Osteocyte (in vitro differentiated cells): ENCODE measurements at places on chromosomes 7 and 10. TPM values are rescaled to one million over a fixed set of nuclear protein-coding genes. Genes with fewer than 3 reads are reported as not detected.

GRCh38 chr7:3431306-3431705 lies 130.3 kb downstream of the SDK1 start:
- peaks cover 46% of the 10 kb centered on the region for H3K4me1 ChIP-seq
- no peak overlapping the region for H3K4me3 ChIP-seq
- no peak overlapping the region for H3K27ac ChIP-seq
- no peaks in the 10 kb centered on the region for H3K36me3 ChIP-seq
- no peaks in the 10 kb centered on the region for H3K27me3 ChIP-seq

- H3K4me3 ChIP-seq = peak overlapping the region; percentile 85
- no peak for DNase-seq
- H3K27me3 ChIP-seq = peaks cover 2% of the 10 kb centered on the region
- peaks cover 25% of the 10 kb centered on the region for H3K4me1 ChIP-seq
- H3K27ac ChIP-seq = peak overlapping the region; percentile 99
Observed at GRCh38 chr7:91940171-91940570, 491 bp upstream of the AKAP9 start.

Gene DRGX
- not detected in 2 replicates for total RNA-seq

Gene CNPY1
- total RNA-seq = not detected in 2 replicates

Gene TRPV5
- not detected in 2 replicates for total RNA-seq

GRCh38 chr10:116084161-116084560 lies 188.8 kb downstream of the GFRA1 start:
- DNase-seq = no peak
- no peaks in the 10 kb centered on the region for H3K36me3 ChIP-seq
- no peak overlapping the region for H3K4me3 ChIP-seq
- H3K27ac ChIP-seq = no peak overlapping the region

- no peak for DNase-seq
- no peak overlapping the region for H3K27ac ChIP-seq
- H3K4me3 ChIP-seq = no peak overlapping the region
- H3K4me1 ChIP-seq = no peaks in the 10 kb centered on the region
Observed at GRCh38 chr7:95102662-95103061, 195.3 kb downstream of the PPP1R9A start.

- H3K36me3 ChIP-seq = no peaks in the 10 kb centered on the region
- peaks cover 2% of the 10 kb centered on the region for H3K27me3 ChIP-seq
Observed at GRCh38 chr7:44538798-44539668, 2.1 kb downstream of the NPC1L1 start.

GRCh38 chr10:28853195-28853594 lies 175.9 kb downstream of the BAMBI start:
- peaks cover 10% of the 10 kb centered on the region for H3K4me1 ChIP-seq
- DNase-seq = no peak
- H3K36me3 ChIP-seq = no peaks in the 10 kb centered on the region
- peaks cover 29% of the 10 kb centered on the region for H3K27me3 ChIP-seq
- no peak overlapping the region for H3K27ac ChIP-seq
- no peak overlapping the region for H3K4me3 ChIP-seq

- no peaks in the 10 kb centered on the region for H3K36me3 ChIP-seq
- peaks cover 4% of the 10 kb centered on the region for H3K4me1 ChIP-seq
- no peaks in the 10 kb centered on the region for H3K27me3 ChIP-seq
- H3K4me3 ChIP-seq = no peak overlapping the region
Observed at GRCh38 chr7:103679151-103680132, 233.4 kb upstream of the SLC26A5 start.

DNA sequence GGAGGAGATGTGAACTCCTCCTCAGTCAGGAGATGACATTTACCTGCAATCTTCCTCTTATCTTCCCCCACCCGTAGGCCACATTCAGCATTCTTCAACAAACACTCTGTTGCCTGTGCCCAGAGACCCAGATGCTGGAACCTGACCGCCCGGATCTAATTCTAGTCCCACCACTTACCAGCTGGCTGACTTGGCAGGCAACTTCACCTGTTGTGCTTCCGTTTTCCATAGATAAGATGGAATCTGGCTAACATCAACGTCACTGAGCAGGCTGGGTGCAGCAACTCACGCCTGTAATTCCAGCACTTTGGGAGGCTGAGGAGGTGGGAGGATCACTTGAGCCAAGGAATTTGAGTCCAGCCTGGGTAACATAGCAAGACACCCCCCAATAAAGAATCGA lies 21.3 kb upstream of the FXYD4 start:
- no peak overlapping the region for H3K4me3 ChIP-seq
- DNase-seq = no peak
- H3K36me3 ChIP-seq = no peaks in the 10 kb centered on the region
- H3K4me1 ChIP-seq = peaks cover 12% of the 10 kb centered on the region
- no peak overlapping the region for H3K27ac ChIP-seq
- peaks cover 8% of the 10 kb centered on the region for H3K27me3 ChIP-seq

- H3K27me3 ChIP-seq = no peaks in the 10 kb centered on the region
- no peak for DNase-seq
- no peaks in the 10 kb centered on the region for H3K36me3 ChIP-seq
- H3K4me3 ChIP-seq = no peak overlapping the region
- no peaks in the 10 kb centered on the region for H3K4me1 ChIP-seq
Observed at GRCh38 chr10:129614341-129614740, 147.3 kb downstream of the MGMT start.

Gene INTS1
- total RNA-seq = 111 and 121 TPM in 2 replicates

GRCh38 chr7:18520450-18521235 lies 25.1 kb downstream of the HDAC9 start:
- H3K4me1 ChIP-seq = peaks cover 15% of the 10 kb centered on the region
- no peaks in the 10 kb centered on the region for H3K27me3 ChIP-seq
- H3K27ac ChIP-seq = peak overlapping the region; percentile 73
- H3K4me3 ChIP-seq = no peak overlapping the region
- DNase-seq = no peak
- H3K36me3 ChIP-seq = no peaks in the 10 kb centered on the region

Gene CTAGE4
- total RNA-seq = 1.3 TPM in 1 of 2 replicates, not detected in the other

Gene PROSER2
- total RNA-seq = 7.1 and 8.8 TPM in 2 replicates

Gene LDB3
- 0.37 and 0.46 TPM in 2 replicates for total RNA-seq

GRCh38 chr10:22984066-22984465 lies 56.2 kb downstream of the ARMC3 start:
- no peaks in the 10 kb centered on the region for H3K4me1 ChIP-seq
- H3K4me3 ChIP-seq = no peak overlapping the region
- no peaks in the 10 kb centered on the region for H3K36me3 ChIP-seq
- H3K27ac ChIP-seq = no peak overlapping the region
- no peak for DNase-seq

Gene GPR26
- not detected in 2 replicates for total RNA-seq

DNA sequence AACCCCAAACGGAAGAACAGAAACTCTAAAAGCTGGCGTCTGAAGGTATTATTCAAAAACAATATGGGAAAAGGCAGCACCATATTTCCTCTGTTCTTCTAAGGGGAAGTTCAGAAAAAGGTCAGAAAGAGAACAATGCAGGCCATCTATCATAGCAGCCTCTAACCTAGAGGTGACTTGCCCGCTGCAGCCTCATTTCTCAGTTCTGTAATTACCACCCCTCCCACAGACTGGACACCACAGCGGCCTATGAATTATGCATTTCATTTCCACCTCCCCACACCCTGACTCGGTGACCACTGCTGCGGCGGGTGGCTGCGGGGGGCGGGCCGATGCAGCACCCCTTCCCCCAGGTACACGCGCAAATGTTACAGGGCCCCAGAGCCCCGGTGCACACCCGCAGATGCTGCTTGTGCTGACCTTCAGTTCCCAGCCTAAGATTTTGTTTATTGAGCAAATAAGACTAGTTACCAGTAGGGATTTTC lies 125.5 kb downstream of the CLEC2L start:
- peaks cover 2% of the 10 kb centered on the region for H3K36me3 ChIP-seq
- H3K27ac ChIP-seq = peak overlapping the region; percentile 83
- peaks cover 68% of the 10 kb centered on the region for H3K4me1 ChIP-seq

DNA sequence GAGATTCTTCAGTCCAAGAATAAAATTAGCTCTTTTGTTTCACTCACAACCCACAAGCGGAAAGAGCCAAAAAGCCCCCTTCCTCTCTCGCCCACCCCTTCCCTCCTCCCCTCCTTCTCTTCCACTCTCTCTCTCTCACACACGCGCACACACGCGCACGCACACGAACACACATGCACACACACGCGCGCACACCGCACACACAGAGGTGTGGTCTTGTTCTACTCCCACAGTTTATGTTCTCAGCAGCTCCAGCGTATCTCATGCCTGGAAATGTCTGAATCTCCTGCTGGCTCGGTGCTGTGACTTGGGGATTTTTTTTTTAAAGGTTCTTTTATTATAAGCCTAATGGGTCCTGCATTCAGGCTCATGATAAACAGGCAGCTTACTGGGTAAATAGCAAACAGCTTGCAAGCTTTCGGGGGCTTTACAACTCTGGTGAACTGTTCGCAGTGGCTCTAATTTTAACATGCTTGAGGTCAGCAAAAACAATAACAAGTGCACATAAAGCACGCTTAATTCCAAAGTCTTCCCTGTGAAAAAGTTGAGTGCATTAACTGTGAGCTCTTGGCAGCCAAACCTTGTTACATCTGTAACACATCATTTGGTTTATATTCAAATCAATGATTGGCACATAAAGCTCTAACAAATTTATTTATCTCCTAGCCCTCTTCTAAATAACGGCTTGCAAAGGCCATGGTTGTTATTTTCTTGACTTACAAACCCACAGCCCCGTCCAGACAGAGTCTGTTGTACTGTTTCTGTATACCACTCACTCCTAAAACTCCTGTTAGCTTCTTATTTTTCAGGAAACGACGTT lies 424.1 kb upstream of the MGMT start:
- no peaks in the 10 kb centered on the region for H3K4me1 ChIP-seq
- H3K27me3 ChIP-seq = no peaks in the 10 kb centered on the region
- H3K4me3 ChIP-seq = no peak overlapping the region
- H3K27ac ChIP-seq = no peak overlapping the region
- DNase-seq = no peak

DNA sequence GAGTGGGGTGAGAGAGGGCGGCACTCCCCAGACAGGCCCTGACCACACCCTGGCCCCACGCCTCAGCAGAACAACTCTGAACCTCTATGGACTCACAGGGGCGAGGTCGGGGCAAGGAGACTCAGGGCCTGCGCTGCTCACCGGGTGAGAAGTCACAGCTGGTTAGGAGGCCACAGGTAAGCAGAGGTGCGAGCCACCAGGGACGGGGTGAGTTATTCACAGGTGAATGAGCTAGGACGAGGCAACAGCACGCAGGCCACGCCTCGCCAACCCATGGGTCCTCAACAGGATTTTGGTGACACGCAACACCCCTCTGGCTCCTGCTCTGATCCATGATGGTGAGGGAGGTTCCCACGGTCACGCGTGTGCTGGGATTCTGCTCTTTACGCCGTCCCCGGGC lies 202.5 kb downstream of the ADARB2 start:
- H3K27me3 ChIP-seq = peaks cover 9% of the 10 kb centered on the region
- no peaks in the 10 kb centered on the region for H3K4me1 ChIP-seq
- peaks cover 1% of the 10 kb centered on the region for H3K36me3 ChIP-seq

GRCh38 chr10:13051126-13051694 lies 48.8 kb upstream of the OPTN start:
- no peaks in the 10 kb centered on the region for H3K36me3 ChIP-seq
- DNase-seq = peak; percentile 53
- no peak overlapping the region for H3K4me3 ChIP-seq
- H3K4me1 ChIP-seq = peaks cover 3% of the 10 kb centered on the region
- peaks cover 47% of the 10 kb centered on the region for H3K27me3 ChIP-seq
- no peak overlapping the region for H3K27ac ChIP-seq

- no peaks in the 10 kb centered on the region for H3K36me3 ChIP-seq
- DNase-seq = no peak
- H3K4me3 ChIP-seq = no peak overlapping the region
- peaks cover 4% of the 10 kb centered on the region for H3K4me1 ChIP-seq
- H3K27me3 ChIP-seq = peaks cover 38% of the 10 kb centered on the region
- H3K27ac ChIP-seq = no peak overlapping the region
Observed at GRCh38 chr7:29878081-29878688, 71.9 kb downstream of the WIPF3 start.

Gene ZRANB1
- 26.4 and 26.8 TPM in 2 replicates for total RNA-seq

- H3K27me3 ChIP-seq = peaks cover 85% of the 10 kb centered on the region
- no peaks in the 10 kb centered on the region for H3K36me3 ChIP-seq
- no peak overlapping the region for H3K27ac ChIP-seq
- H3K4me3 ChIP-seq = no peak overlapping the region
Observed at GRCh38 chr10:101141616-101142532, 10.8 kb downstream of the TLX1 start.

- no peaks in the 10 kb centered on the region for H3K27me3 ChIP-seq
- DNase-seq = no peak
- peaks cover 49% of the 10 kb centered on the region for H3K36me3 ChIP-seq
- peaks cover 1% of the 10 kb centered on the region for H3K4me1 ChIP-seq
- no peak overlapping the region for H3K4me3 ChIP-seq
Observed at GRCh38 chr10:21889477-21890275, 113.9 kb downstream of the DNAJC1 start.

Gene COA1
- total RNA-seq = 45.9 and 47.8 TPM in 2 replicates

DNA sequence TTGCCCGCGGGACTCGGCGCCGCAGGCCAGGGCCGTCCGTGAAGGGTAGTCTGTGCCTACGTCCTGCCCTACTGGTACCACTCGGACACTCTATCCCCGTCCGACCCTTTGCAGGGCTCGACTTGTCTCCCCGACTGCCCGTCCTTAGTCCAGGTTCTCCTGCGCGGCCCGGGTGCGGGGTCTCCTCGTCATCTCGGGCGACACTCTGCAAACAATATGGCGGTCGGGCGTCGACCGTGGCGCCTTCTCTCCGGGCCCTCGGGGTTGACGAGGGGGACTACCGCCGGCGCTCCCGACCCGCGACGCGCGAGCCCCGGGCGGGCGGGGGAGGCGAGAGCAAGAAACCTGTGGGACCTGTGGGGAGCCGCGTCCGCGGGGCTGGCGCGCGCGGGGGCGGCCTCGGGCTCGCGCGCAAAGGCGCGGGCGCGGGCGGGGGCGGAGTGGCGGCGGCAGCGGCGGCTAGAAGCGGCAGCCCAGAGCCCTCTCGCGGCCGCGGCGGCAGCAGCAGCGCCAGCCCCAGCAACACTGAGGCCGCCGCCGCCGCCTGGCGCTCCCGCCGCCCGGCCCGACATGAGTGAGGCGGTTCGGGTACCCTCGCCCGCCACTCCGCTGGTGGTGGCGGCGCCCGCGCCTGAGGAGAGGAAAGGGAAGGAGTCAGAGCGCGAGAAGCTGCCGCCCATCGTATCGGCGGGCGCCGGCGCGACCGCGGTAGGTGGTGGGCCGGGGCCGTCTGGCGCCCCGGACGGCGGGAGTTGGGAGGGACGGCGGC lies at the start of gene HECTD2:
HECTD2 (plus strand) TSS at position 476 of the 769 bp plus-strand sequence; CDS start at position 571, 95 bp downstream.
- DNase-seq = peak; percentile 94
- H3K27ac ChIP-seq = peak within 1 kb of the TSS; percentile 96
- H3K36me3 ChIP-seq = peaks cover 2% of the 10 kb centered on the region
- H3K4me3 ChIP-seq = peak within 1 kb of the TSS; percentile 86
- H3K27me3 ChIP-seq = no peaks in the 10 kb centered on the region

GRCh38 chr10:98294270-98294627 lies 26.3 kb upstream of the LOXL4 start:
- H3K36me3 ChIP-seq = no peaks in the 10 kb centered on the region
- H3K4me3 ChIP-seq = no peak overlapping the region
- peaks cover 43% of the 10 kb centered on the region for H3K4me1 ChIP-seq
- H3K27me3 ChIP-seq = peaks cover 32% of the 10 kb centered on the region

- H3K27me3 ChIP-seq = no peaks in the 10 kb centered on the region
- no peak for DNase-seq
- H3K27ac ChIP-seq = no peak overlapping the region
- peak overlapping the region; percentile 23 for H3K4me3 ChIP-seq
- no peaks in the 10 kb centered on the region for H3K36me3 ChIP-seq
Observed at GRCh38 chr10:60816628-60817397, 38.5 kb downstream of the CDK1 start.

GRCh38 chr7:7479275-7479805 lies 56.3 kb downstream of the COL28A1 start:
- H3K27ac ChIP-seq = no peak overlapping the region
- H3K4me1 ChIP-seq = no peaks in the 10 kb centered on the region
